ENCODE measurements at places on chromosomes 6 and 20.

GRCh38 chr20:30168025-30168799, 1089.3 kb upstream of the DEFB115 start:
- peak; percentile 0 for DNase-seq

DNA sequence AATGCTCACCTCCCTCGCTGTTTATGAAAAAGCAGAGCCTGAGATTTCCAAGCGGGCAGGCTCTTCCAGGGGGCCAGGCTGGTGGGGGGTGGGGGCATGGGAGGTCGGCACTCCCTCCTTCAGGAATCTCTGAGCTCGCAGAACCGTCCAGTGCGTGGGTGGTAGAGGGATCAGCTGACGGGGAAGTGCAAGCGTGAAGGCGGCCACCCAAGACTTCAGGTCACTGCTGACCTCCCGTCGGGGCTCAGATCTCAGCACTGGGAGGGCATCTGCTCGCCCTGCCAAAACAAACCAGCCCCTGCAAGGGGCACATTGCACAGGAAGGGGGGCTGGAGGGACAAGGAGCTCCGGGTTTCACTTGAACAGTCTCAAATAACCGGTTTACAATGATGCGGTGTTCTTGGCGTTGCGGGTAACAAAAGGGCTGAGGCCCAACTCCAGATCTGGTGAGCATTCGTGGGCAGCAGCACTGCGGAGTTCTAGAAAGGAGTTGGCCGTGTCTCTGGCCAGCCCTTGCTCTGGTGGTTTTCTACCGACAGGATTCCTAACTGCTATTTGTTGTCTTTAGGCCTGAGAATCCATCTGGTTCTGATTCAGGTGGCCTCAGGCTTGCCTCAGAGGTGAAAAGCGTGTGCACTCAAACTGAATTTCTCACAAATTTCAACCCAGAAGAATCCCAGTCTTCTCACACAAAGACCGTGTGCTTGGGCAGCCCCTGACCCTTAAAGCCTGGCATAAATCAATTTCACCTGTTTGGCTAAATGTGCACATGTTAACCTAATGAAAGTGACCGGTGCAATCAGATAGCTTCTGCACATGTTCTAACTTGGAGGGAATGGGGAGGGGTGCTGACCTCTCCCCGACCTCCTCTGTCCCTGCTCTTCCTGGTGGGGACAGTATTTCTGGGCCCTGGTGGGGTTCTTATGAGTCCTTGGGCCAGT, 191.6 kb downstream of the MYLK4 start:
- no peak for DNase-seq

DNA sequence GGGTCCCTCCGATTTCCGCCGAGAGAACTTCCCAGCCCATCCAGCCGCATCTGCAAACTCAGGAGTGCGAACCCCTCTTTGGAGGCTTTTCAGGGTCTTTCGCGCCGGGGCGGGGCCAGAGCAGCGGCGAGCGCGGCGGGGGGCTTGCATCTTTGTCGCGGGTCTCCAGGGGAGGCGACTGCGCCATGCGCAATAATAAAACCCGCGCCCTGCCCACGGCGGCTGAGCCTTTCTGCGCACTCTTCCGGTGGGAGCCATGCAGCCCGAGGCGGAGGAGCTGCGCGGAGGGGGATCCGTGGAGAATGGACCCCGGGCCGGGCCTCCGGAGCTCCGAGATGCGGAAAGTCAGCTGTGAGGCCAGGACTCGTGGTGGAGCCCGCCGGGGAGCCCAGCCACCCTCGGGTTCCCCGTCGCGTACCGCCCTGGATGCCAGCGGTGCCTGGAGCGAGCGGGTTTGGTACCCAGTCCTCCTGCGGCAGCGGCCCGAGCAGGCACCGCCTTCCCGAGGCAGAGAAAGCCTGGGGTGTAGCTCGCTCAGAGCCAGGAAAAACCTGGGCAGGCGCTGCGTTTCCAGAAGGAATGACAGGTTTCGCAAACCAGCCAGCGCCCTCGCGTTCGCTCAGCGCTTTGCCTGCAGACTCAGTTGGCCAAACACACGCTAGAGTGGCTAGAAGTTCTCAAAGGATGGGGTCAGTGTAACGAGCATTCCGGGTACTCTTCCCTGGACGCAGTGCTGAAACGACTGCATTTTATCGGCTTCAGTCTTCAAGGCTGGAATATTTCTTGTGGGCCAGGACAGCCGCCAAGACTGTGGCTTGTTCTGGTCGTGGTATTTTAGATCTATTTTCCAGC, 1.2 kb downstream of the AKAP12 start:
- DNase-seq, result peak; percentile 8

- DNase-seq, result no peak
Measured at GRCh38 chr6:7446619-7447325, 57.2 kb downstream of the RIOK1 start.
